CD8-positive, alpha-beta memory T cell (primary cell): ENCODE measurements at places on chromosomes 3 and 15. TPM values are rescaled to one million over a fixed set of nuclear protein-coding genes. Genes with fewer than 3 reads are reported as not detected.

CLDN1 gene
- 0.09 TPM for total RNA-seq

DNA sequence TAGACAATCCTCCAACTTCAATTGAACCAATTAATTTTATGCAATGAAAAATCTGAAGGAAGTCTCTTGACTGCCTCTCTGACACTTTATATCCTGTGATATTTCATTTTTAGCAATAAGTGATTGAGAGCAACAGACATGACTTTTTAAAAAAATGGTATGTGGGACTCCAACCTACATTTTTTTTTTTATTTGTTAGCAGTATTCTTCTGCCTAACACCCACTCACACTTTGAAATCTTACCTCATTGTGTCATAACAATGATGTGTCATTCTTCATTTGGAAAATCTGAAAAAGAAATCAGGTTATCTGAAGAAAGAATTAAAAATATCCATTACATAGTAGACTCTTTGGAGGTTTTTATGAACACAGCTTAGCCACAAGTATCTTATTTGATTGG, 541.3 kb upstream of the KCNMB2 start:
- DNase-seq: no peak

GRCh38 chr15:46815765-46816164, 901.5 kb upstream of the SEMA6D start:
- DNase-seq: no peak

AGBL1 gene
- not detected for total RNA-seq
